ENCODE measurements at places on chromosomes 11 and 22. TPM values are rescaled to one million over a fixed set of nuclear protein-coding genes. Genes with fewer than 3 reads are reported as not detected.

DNA sequence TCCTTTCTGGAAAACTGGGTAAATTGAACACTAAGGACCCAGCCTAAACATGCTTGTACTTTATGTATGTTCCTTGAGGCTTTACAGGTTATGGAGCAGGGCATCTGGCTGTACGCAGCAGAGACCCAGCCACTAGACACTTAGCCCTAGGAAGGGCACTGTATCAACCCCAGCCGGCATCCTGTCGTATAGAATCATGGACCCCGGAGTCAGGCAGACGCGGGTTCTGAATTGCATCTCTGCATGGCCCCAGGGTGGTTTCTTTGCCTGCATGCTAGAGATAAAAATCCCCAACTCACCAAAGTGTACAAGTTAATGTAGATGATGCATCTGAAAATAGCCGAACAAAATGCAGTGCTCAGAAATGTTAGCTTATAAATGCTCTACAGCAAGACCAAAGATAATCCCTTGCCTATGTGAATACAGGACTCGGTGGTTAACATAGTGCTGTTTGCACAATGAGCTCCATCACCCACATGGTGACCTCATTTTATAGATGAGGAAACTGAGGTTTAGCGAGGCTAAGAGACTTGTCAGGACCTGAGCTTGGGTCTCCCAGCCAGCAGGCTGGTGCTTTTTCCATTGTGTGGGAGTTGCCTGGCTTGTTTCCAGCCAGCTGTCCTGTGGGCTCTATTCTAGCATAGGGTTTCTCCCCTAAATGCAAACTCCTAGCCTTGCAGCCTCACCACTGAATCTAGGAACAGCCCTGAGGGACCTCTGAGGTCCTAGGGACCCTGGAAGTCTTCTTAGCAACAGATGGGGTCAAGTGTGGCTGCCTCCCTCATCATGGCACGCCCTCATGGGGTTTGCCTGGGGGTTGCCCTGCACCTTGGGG is 7.3 kb downstream of the CD6 start:
- DNase-seq, result no peak

DNA sequence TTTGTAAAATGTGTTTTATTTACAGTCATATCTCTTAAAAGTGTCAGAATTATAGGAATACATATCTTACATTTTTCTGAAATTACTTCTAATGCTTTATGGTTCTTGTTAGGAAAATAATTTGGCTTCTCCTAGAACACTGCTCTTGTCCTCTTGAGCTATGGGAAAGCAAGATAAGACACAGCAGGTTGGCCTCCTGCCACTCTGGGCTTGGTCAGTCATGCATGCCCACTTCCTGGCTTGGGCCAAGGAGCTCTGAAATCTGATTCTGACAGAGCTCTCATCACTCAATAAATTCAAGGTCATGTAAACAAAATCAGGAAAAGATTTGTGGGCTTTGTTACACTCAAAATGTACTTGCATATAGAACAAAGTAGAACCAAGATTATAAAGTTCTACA is 1036.0 kb downstream of the OPCML start:
- peak; percentile 6 for DNase-seq

DNA sequence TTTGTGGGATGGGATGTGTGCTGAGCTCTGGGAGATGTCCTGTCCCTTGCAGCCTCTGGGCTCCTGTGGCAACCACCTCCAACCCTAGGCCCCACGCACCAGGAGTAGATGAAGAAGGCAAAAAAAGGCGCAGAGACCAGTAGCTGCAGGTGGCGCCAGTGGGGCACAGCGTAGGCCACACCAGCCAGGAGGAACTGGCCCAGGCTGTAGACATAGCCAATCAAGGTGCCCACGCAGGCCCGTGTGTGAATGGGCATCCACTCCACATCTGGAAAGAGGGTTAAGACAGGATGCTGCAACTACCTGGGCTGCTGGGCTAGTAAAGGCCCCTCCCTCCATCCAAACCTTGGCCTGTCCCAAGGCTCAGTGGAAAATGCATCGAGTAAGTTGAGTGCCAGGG is 3.0 kb downstream of the SLC22A6 start:
- no peak for DNase-seq

- DNase-seq, result no peak
These were observed 505.6 kb upstream of the KIRREL3 start for GRCh38 chr11:127506126-127506525.

- no peak for DNase-seq
These were observed 4.6 kb downstream of the ISX start for GRCh38 chr22:35070451-35071093.

DNA sequence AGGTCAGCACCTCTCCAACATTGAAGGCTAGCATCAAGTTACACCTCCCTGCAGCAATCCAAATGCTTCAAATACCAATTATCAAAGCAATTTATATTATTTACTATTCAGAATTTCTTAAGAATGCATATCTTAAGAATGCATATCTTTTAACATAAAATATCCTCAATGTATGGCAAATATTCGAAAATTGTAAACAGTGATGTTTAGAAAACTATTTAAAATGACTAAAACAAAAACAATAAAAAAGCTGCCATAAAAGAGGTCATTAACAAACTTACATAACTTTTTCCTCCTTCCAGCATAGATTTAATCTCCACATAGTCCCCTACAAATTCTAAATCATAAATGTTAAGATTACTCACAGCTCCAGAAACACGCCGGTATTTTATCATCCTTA is 85.1 kb upstream of the SOX6 start:
- DNase-seq, result no peak

DNA sequence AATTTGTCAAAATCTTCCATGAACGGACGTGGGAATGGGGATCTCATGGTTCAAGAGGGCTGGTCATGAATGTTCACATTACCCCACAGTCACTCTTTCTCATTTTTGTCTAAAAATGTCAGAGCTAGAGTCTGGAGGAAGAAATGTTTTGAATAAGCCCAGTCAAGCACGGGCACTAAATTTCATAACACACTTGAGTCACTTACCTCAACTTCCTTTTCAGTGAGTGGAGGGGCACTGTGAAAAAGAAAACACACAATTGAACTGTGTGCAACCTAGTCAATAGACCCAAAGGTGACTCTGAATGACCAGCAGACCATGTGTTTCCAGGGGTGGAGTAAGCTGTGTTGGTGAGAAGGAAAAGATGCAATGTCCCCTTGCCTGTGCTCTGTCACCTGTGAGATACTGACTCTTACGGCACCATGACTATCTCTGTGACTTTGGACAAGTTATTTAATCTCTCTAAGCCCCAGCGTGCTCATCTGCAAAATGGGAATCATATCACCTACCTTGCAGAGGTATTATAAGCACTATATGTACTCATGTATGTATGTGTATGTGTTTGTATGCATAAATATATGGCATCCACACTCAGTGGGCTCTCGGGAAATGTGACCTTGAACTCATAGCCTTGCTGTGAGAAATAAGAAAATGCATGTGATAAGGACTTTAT is 38.2 kb upstream of the LYVE1 start:
- peak; percentile 10 for DNase-seq

- no peak for DNase-seq
These were observed 47.1 kb upstream of the CLDN5 start for GRCh38 chr22:19571207-19571795.

- no peak for DNase-seq
These were observed 3.4 kb upstream of the FGF19 start for GRCh38 chr11:69707176-69707575.

DNA sequence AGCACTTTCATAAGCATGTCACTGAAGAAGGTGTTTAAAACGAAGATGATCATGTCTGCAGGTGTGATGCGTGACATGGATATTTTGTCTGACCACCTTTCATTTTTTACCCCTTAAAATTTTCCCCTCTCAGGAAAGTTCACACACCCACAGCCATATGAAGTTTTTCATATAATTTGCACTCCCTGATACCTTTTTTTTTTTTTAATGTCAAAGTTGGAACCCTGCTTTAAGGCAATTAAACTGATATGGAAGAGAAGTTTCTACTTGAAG is 104.6 kb downstream of the ATXN10 start:
- DNase-seq, result no peak

DNA sequence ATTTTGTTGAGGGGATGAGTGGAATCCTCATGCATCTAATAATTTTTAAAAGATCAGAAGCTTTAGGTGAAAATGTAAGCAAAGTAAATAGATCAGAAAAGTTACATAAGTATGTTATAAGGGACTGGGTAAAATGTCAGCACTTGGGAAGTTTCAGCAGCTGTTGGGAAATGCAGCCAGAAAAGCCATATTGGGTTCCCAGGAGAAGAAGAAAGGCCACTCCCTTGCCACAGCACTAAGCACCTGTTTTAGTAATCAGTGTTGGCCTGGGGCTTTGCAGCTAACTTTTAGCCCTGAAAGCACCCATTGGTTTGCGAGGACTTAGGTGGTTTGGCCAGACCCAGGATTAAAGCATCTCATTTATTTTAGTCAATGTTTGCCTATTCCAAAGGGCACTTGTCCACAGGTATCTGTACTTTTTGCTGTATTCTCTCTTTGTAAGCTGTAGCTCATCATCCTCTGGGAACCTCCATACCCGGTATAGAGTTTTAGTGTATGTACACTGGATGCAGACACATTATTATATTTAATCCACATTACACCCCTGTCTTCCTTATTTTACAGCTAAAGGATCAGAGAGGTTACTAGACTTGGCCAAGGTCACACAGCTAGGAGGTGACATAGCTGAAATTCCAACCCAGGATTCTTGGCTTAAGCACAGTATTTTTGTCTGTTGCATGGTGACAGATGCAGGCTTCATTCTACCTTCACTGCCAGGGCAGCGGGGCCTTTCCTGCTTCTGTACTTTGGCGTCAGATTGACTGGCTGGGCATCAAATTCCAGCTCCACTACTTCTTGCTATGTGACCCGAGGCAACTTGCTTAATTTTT is 127.7 kb upstream of the SESN3 start:
- DNase-seq, result peak; percentile 23

- no peak for DNase-seq
These were observed 136.5 kb downstream of the ATG16L2 start for GRCh38 chr11:72950685-72951084.

DNA sequence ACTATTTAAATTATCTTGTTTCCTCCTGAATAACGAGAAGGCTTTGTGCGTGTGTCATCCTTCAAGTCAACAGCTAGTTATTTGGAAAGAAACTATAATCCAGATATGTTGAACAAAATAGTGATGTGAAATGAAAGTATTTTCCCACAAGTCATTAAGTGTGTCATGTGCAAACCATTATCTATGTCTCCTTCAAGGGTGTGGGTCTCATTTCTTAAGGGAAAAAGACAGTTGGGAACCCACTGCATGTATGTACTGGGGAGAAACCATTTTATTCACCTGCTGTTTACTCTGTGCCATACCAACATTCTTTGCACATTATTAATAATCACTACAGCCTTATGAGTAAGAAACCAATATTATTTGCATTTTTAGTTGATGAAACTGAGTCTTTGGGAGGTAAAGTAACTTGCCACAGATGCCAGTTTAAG is 145.3 kb upstream of the CTSC start:
- DNase-seq, result no peak

DNA sequence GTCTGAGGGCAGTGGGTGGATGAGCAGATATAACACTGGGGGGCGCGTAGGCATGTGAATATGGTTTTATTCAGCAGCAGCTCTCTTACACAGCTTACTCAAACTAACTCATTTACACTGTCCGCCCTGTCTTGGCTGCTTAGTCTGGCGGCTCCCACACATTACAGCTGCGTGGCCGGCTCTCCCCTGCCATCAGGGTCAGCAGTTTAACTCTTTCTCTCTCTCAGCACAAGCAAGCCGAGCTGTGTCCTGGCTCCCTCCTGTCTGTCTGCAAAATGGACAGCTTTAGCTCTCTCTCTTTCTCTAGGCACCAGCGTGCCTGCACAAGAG is 1310.1 kb upstream of the RAG2 start:
- no peak for DNase-seq

- no peak for DNase-seq
These were observed 17.1 kb downstream of the OR6Q1 start for GRCh38 chr11:58047818-58048217.

DNA sequence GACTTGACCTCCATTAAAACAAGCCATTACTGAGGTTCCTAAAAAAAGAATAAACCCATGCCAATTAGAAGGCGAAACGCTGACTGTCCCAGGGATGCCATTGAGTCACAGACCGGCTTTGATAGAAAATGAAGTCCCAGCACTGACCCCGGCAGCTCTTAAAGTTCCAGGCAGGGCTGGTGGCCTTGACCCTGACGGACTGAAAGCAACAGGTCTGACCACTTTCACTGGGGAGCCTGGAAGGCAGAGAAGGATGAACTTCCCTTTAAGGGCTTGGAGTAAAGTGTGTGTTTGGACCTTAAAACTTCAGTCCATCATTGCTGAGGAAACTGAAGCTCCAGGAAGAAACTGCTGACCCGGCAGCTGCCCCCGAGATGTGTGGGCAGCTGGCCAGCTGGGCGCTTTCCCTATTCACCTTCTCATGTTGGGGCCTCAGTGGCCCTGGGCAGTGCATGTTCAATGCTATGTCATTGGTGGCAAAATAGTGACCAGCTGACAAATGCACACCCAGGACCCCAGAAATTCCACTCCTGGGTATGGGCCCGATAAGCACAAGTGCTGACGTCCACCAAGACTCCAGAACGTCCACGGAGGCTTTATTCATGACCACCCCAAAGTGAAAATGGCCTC is 18.9 kb upstream of the EFCAB6 start:
- DNase-seq, result no peak

- no peak for DNase-seq
These were observed 17.3 kb downstream of the TOLLIP start for GRCh38 chr11:1292018-1292643.

- DNase-seq, result no peak
These were observed 599 bp downstream of the SIK3 start for GRCh38 chr11:117097389-117098268.

DNA sequence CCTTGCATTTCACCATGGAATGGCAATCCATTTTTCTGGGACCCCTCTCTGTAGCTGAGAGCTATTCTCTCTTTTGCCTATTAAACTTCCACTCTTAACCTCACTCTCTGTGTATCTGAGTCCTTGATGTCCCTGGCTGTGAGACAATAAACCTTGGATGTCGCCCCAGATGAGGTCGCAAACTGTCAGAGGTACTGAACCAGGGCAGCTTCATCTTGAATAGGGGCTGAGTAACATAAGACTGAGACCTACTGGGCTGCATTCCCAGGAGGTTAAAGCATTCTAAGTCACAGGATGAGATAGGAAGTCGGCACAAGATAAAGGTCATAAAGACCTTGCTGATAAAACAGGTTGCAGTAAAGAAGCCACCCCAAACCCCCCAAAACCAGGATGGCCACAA is 68.0 kb downstream of the RSF1 start:
- DNase-seq, result no peak

APOA4 gene
- not detected for total RNA-seq

MTNR1B gene
- not detected for total RNA-seq

APOA1 gene
- not detected for total RNA-seq

ATL3 gene
- 32.3 TPM for total RNA-seq

NXPE1 gene
- total RNA-seq, result not detected

WEE1 gene
- total RNA-seq, result 61.2 TPM

CPT1B gene
- 1.2 TPM for total RNA-seq

RASGRP2 gene
- not detected for total RNA-seq

CLMP gene
- total RNA-seq, result 27.7 TPM

IGSF9B gene
- total RNA-seq, result 1.0 TPM

APOL4 gene
- total RNA-seq, result not detected

BRSK2 gene
- total RNA-seq, result 0.22 TPM

CD248 gene
- 0.07 TPM for total RNA-seq

MUC2 gene
- total RNA-seq, result not detected

Data from epithelial cell of proximal tubule (primary cell).